ENCODE measurements at places on chromosomes 3 and 15.

DNA sequence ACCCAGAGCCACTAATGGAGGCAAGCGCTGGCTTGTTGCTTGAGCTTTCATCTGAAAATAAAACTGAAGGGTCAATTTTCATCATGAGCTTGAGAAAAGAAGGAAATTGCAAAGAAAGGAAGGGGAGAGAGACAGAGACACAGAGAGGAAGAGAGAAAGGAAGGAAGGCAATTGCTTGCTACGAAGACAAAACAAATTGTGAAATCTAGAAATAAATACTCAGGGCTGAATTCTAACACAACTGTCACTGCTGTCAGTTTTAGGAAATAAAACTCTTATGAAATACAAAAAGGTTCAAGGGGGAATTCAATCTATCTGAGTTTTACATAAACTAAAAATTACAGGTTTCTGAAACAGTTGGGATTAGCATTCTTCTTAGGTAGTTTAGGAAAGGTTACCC lies 36.7 kb downstream of the FOXP1 start:
- DNase-seq = no peak

DNA sequence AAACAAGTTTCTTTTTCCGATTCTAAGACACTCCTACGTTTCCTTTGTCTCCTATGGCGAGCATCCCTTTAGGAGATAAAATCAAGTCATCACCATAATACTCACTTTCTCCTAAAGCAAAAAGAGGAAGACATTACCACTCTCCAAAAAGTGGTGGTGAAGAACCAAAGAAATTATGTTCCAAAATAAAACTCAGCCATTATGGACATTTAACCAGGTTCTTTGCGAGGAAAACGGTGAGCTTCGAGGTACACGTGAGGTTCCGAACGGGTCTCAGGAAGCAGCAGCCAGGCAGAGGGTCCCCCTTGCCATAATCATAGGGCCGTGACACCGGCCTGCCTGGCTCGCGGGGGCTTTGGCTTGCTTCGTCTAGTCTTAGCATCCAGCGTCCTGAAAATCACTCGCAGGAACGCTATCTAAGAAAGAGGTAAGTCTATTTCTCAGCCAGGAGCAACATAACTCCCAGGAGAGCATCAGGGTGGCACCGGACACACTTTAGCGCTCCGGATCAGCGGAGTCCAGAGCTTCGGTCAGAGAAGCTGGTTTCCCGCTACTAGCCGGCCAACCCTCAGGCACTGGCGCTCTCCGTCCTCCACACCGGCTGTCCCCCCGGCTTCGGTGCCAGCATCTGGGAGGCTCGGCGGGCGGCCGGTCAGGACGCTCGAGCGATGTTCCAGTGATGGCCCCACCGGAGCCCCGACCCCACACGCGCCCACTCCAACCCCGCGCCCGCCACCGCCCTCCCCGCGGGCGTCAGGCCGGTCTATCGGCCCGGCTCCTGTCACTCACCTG lies 581 bp downstream of the IP6K1 start:
- DNase-seq = no peak

DNA sequence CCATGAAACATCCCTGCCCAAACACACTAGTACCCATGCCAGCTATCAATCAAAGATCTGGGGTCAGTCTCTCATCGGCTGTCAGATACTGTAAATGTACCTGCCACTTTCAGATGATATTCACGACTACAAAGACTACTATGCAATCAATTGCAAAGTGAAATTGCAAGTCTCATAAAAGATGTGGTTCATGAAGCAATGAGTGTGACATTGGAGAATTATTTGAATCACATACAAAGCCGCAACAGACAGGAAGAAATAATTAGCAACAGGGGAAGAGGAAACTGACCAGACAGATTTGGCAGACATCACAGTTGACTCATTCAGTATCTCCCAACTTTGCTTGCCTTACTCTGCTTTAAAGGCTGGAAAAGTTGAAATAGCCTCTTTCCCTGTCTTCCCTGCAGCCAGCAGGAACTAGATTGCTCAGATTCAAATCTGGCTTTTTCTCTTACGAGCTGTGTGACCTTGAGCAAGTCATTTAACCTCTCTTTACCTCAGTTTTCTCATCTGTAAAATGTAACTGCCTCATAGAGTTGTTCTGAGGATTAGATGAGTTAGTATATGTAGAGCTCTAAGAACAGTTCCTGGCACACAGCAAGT lies 95.7 kb upstream of the C3orf80 start:
- peak; percentile 55 for DNase-seq

GRCh38 chr3:127140501-127141460 lies 52.1 kb upstream of the PRR23E start:
- DNase-seq = peak; percentile 44

- DNase-seq = peak; percentile 84
Measured at GRCh38 chr3:14329116-14329830, 73.1 kb upstream of the SLC6A6 start.

DNA sequence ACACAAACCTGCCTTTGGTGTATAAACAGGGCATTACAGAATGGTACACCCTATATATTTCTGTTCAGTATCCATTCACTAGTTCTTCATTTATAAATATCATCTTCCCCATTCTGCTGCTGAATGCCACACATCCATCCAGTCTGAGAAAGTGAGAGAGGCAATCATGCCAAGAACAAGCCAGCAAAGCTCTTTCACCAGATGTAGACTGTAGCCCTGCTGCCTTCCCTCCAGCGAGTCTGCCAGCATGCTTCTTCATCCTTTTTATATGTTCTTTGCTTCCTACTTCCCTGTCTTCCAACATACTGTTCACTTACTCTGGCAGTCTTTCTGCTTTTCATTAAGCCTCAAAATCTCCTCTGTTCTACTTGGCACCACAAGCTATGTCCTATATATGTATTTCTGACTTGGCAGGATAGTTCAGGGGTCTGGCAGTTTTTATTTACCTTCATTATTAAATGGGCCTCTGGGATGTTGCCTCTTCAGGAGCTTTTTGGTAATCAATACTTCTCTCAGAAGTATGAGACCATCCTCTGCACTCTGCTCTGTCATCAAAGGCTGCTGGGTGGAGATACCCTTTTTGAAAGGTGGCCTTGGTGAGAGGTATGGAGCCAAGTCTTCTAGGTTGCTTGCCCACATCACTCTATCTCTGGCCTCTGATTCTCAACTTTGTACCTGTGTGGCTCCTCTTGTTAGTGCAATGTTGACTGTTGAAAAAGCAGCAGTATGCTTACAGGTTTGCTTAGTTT lies 48.6 kb downstream of the CHP1 start:
- DNase-seq = no peak

DNA sequence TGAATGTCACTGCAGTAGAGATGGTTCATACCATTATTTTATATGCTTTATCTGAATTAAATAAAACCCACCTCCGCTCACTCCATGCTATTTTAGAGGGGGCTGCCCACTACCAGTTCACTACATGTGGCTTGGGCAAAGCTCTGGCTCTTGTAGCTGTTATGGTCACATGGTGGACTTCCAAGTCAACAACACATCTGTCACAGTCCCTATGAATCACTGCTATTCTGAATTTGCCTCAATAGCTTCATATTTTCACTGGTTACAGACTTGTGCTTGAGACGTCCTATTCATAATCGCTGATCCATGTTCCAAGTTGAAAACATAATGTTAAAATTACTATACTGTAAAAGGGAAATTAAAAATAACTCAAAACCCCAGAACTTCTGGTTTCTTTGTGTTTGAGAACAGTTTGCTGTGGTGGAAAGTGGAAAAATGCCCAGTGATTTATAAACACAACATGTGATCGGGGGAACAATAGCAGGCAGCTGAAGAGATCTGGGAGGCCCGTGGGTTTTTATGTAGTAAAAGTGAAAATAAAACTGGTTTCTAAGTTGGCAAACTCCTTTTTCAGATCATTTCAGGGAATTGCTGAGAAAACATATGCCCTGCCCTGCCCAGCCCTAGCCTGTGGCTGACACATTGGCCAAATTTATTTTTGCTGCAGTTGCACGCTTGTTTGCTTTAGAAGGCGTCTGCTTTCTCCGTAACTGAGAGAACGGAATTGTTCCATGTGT lies 128.8 kb upstream of the PRR23C start:
- no peak for DNase-seq

- peak; percentile 49 for DNase-seq
Measured at GRCh38 chr3:128316481-128316891, 150.2 kb downstream of the DNAJB8 start.

- no peak for DNase-seq
Measured at GRCh38 chr3:64878362-64878761, 190.6 kb upstream of the ADAMTS9 start.

DNA sequence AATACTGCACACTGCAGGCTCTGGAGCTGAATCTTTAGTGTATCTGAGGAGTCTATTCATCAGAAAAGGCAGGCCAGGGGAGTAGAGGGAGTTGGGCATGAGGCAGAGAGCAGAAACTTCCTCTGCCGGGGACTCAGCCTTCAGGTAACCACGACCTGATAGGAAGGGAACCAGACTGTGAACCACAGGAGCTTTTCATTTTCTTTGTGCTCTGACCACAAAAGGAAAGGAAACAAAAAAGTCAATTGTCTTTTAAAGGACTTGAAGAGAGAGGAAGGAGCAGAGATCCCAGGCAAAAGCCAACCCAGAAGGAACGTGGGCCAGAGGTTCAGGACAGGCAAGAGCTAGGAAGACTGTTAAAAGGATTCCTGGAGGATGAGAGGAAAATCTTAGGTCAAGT lies 573.3 kb downstream of the EPHB1 start:
- peak; percentile 72 for DNase-seq

GRCh38 chr3:28907616-28908015 lies 373.3 kb upstream of the RBMS3 start:
- no peak for DNase-seq

- no peak for DNase-seq
Measured at GRCh38 chr3:45937206-45938042, 5.8 kb upstream of the CXCR6 start.

GRCh38 chr15:71385026-71385425 lies 269.8 kb downstream of the THSD4 start:
- DNase-seq = no peak

DNA sequence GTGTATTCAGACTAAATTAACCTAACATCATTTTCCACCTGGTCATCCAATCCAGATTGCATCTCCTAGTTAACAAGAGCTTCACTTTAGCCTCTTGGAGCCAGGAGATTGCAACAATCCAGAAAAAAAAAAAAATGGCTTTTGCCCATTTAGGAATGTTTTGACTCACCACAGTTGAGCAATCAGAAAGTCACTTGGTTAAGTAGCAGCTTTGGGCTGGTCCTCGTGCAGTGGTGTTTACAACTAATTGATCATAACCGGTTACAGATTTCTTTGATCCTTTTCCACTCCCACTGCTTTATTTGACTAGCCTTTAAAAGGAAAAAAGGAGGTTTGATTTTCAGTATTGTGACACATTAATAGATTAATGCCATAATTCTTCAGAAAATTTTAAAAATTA lies 688.8 kb upstream of the CCDC54 start:
- DNase-seq = peak; percentile 73

- no peak for DNase-seq
Measured at GRCh38 chr3:113105093-113105449, 106.3 kb upstream of the BOC start.

DNA sequence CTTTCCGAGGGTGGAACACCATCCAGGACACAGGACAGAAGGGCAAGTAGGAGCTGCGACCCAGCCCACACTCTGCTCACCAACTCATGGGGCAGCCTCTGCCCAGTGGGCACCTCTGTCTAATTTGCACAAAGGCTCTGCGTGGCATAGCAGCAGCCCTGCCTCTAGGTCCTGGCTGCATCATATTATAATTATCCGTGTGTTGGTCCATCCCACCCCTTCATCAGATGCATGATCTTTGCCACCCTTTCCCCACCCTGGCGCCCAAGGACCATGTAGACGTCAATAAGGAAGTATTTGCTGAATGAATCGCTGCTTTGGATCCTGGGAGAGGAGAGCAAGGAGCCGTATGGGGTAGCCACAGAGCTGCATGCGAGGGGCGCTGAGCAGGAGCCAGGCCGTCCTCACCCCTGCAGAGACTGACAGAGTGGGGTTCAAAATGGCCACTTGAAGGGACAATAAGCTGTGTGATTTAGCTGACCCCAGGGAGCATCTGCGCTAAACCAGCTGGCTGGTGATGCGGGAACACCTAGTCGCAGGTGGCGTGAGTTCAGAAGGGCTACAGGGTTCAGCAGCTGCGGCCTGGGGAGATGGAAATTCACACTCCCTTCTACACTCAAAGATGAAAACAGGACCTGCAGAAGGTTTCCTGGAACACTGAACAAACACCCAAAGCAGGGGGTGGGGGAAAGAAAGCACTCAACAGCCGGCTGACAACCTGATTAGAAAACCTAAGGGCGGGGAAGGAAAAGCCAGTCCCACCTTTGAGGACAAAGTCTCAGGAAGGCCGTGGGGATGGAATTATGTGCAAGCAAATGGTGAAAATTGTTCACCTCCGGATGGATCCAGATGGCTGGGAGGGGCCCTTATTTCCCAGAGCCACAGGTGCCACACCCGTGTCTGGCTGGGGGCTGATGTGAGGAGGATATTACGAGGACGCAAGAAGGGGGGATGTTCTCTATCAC lies 6.4 kb downstream of the MGLL start:
- DNase-seq = peak; percentile 32

DNA sequence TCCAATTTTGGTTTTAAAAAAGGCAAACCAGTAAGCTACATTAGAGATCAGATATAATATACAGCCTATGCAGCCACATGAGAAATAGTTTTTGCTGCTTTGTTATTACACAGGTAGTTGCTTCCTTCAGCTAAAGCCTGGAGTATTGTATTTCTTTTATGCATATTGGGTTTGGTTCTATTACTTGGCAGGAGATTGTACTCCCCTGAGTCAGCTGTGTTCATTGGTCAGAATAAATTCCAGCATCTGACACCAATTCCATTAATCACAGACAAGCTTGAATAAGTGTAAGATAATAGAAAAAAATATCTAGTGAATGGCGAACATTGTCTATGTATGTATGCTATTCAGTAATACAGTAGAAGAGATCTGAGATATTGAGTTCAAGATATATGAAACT lies 26.1 kb upstream of the ZCWPW2 start:
- DNase-seq = no peak

DNA sequence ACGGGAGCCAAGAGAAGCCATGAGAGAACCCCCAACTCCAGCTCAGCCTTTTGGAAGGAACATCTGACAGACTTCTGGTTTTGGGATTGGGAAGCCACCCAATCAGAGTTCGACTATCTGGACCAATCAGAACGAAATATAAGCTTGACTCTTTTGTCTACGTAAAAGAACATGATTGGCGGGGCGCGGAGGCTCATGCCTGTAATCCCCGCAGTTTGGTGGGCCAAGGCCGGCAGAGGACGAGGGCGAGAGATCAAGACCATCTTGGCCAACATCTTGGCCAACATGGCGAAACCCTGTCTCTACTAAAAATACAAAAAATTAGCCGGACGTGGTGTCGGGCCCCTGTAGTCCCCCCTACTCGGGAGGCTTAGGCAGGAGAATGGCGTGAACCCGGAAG lies 380.3 kb downstream of the TBL1XR1 start:
- no peak for DNase-seq

DNA sequence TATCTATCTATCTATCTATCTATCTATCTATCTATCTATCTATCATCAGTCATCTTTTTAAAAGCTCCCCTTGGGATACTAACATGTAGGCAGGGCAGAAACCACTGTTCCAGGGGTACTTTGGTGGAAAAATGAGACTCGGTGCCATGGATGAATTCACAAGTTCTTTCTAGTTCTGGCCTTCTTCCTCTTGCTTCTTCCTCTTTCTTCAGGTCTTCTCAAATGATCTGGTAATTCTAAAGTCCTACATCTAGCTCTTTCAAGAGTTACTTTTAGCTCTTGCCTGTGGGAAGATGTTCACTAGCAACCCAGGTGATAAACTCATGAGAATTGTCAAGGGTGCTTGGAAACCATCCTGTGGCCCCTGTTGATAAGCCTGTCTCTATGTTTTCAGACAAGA lies 168.5 kb upstream of the TBC1D5 start:
- no peak for DNase-seq
